Stomach (tissue), 19 donors: ENCODE measurements at places on chromosomes 5 and 9.
A peak's percentile ranks its signal among the peaks of the same experiment; 100 is the strongest.

- DNase-seq: no peak
Measured at GRCh38 chr9:15498246-15498995, 12.3 kb downstream of the PSIP1 start.

DNA sequence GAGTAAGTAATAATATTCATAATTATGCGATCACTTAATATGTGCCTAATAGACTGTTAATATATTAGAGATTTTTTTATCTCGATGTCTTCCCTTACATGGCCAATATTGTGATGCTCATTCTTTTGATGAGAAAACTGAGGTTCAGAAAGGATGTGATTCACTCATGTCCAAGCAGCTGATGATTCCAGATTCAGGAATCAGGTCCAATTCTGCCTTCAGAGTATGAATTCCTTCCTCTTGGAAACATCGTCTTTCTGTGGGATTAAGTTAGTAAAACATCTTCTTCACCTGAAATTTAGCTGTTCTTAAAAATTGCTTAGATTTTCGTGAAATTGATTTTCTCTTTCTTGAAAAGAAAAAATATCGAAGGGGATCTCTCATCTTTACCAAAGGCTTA lies 242.5 kb upstream of the RFX3 start:
- no peak for DNase-seq

DNA sequence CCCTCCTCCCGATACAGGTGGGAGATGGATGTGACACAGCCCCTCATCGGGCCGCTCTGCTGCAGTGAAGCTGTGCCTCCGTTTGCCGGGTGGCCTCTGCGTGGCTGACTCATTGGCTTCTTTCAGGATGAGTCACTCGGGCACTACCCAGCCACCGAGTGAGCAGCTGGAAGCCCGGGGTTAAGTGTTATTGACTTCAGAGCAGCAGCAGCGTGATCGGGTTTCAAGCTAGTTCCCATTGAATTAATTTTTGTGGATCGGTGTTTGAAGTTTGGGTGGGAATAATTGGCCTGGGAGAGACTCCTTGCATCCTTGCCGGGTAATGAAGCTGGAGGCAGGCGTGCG lies 266.4 kb upstream of the IRX4 start:
- DNase-seq: no peak

DNA sequence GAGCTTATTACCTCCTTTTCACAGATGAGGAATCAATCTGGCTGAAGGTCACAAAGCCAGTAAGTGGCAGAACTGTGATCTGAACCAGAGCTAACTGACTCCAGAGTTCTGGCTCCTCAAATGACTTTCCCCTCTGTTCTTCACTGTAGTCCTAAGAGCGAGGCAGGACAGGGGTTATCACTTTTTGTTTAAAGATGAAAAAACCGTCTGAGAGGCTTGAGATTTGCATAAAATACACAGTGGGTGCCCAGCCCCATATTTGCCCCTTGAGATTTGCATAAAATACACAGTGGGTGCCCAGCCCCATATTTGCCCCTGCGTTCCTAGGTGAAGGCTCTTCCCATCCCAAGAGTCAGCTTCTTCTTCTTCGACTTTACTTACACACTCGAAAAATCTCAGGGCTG lies 667 bp downstream of the FBXO10 start:
- no peak for DNase-seq

- DNase-seq: peak; percentile 90
Measured at GRCh38 chr9:93962561-93963440, 7.6 kb upstream of the BARX1 start.

- no peak for DNase-seq
Measured at GRCh38 chr5:131081374-131081773, 83.7 kb downstream of the HINT1 start.

- no peak for DNase-seq
Measured at GRCh38 chr9:86687788-86688187, 259.5 kb downstream of the GAS1 start.

DNA sequence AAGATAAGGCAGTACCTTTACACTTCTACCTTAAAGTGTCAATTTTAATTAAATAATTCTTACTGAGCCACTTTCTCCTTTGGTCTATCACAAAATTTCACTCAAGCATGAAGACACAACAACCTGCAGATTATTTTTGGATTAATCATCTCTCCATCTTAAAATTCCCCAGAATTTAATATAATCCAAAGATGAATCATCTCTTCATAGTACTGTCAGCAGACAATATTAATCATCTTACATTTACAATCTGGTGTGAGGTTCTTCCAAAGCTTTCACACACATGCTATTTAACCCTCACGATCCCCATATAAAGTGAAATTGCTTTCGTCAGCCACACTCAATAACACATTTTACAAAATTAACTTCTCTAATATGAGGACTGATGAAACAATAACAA lies 43.0 kb downstream of the LHFPL2 start:
- DNase-seq: no peak

DNA sequence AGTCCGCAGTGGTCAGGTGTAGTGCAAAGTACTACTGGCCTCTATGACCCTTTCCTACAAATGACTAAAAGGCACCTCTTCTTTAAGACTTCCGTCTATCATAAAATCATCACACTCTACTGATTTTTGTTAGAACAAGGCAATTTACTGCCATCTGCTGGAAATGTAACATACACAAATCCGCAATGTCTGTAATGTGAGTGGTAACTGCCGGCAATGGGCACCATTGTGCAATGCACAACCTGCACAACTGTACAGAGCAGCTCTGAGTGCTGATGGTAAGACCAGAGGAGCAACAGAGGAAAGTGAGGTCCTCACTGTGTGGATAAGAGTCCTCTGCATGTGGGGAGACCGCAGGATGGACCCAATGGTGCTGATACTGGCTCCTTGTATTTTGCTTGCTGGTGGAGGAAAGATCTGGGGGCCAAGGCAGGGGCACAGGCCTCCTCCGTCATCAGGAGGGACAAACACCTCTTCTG lies 103.7 kb downstream of the ATPSCKMT start:
- DNase-seq: no peak

- DNase-seq: no peak
Measured at GRCh38 chr9:125968714-125969374, 221.7 kb downstream of the PBX3 start.

DNA sequence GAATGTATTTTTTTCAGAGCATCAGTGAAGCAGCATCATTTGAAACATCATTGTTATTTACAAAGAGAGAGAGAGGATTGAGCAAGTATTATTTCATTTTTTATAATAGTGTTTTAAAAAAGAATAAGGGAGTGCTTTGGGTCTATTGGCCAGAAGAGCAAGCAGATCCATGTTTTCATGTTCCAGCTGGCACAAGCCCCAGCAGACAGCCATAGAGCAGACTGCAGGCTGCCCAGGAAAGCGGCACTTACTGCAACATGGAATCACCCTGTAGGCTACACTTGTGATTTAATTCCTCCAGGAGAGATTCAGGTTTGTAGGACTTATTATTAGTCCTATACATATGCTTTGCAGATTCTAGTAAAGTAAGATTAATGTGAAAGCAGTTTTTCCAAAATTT lies 407.0 kb upstream of the GRAMD2B start:
- DNase-seq: peak; percentile 63

- no peak for DNase-seq
Measured at GRCh38 chr5:51377151-51378060, 5.8 kb upstream of the ISL1 start.

- DNase-seq: no peak
Measured at GRCh38 chr5:134559672-134560071, 34.2 kb downstream of the JADE2 start.

GRCh38 chr5:137233726-137234125 lies 265.4 kb downstream of the SPOCK1 start:
- DNase-seq: no peak

GRCh38 chr5:125348936-125349831 lies 602.7 kb upstream of the ZNF608 start:
- peak; percentile 51 for DNase-seq

GRCh38 chr5:42813533-42813932 lies 1.8 kb upstream of the SELENOP start:
- DNase-seq: peak; percentile 27

GRCh38 chr5:125720348-125720685 lies 702.9 kb upstream of the GRAMD2B start:
- DNase-seq: no peak

GRCh38 chr9:130366888-130367550 lies 77.7 kb upstream of the ASS1 start:
- DNase-seq: no peak

- DNase-seq: no peak
Measured at GRCh38 chr5:115599924-115600323, 2.4 kb downstream of the TICAM2 start.

- DNase-seq: no peak
Measured at GRCh38 chr9:128928624-128929023, 7.8 kb downstream of the PHYHD1 start.

DNA sequence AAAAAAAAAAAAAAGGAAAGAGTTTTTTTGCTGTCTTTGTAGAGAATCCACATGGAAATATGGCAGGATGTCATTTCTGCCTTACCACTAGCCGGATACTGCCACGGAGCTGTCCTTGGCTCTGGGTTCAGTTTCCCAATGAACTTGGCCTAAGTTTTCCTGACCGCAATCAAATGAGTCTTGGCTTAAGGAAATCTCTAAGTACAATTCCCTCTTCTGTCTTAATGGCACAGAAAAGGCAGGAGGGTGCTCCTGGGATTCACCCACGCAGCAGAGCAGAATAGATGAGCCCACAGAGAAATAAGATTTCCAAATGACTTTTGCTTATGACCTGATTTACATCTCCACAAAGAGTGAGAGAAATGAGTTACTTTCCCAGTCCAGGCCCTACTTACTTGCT lies 284.0 kb upstream of the VLDLR start:
- DNase-seq: no peak

DNA sequence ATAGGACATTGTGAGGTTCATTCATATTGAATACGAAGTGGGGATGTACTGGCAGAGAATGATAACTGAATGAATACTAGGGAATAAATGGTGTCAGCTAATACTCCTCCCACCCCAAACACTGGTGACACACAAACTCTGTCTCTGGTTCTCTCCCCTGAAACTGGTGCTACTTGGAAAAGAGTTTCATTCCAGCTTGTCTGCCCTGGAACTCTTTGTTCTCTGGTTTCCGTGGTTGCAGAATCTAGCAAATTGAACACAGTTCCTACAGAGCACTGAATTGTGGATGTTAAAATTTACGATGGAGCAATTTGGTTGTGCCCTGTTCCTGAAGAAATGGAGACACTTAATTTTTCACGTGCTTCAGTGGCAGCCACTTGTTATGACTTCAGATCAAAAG lies 181.7 kb downstream of the KCTD16 start:
- DNase-seq: no peak

- no peak for DNase-seq
Measured at GRCh38 chr5:118883362-118883761, 105.0 kb downstream of the DTWD2 start.

DNA sequence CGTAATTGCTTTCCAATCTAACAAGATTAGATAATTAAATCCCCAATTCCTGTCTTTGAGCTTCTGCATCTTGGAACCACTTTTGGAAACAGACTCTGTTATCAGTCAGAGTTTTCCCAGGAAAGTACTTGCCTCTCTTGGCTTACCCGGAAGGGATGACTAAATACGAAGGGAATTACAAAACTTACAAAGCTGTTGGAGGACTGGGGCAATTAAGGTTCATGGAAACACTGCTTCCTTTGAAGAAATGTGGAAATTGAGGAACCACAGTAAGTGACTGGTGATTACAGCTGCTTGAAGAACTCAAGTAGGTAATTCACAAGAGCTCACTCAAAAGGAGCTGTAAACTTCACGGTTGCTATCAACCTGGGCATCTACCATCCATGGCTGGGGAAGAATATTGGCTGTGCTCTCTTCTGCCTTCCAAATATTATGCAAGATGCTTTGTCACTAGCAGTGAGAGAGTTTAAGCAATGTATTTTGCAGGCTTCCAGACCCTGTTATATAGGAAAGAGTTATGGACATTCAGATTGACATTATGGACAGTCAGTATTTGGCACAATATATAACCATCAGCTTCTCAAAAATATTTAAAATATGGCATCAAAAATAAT lies 104.6 kb upstream of the MAN2A1 start:
- no peak for DNase-seq

DNA sequence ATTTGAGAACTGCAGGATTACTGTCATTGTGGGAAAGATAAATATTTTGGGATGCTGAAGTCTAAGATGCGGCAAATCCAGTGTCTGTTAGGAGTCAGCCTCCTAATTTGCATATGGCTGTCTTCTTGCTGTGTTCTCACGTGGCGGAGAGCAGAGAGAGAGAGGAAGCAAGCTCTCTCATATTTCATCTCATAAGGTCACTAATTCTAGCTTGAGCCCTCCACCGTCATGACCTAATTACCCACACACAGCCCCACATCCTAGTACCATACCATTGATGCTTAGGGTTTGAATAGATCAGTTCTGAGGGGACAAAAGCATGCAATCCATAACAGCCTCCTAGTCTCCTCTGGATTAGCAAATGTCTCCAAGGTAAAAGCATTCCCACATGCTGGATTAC lies 124.5 kb downstream of the CDH12 start:
- DNase-seq: no peak

DNA sequence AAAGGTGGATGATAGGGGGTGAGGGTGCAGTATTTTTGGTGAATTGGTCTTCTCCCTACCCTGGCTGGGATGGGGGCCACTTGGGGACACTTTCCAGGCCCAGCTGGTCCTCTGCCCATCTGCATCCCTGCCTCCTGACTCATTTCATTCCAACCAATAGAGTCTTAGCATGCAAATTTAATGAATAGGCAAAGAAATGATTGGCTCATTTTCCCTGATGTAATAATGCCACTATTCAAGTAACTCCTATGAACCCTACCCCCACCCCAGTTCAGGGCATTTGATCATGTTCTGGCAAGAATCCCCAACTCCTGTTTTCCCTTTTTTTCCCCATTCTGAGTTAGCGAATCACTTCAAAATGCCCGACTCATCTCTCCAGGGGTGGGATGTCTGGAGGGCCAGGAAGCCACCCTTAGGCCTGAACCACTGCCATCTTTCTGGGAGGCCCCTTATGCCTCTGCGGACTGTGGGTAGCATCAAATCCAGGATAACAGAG lies 56.7 kb downstream of the PCDH1 start:
- peak; percentile 65 for DNase-seq

GRCh38 chr5:39370555-39371366 lies 6.5 kb upstream of the C9 start:
- peak; percentile 69 for DNase-seq
